ENCODE measurements at places on chromosomes 6 and 20. TPM values are rescaled to one million over a fixed set of nuclear protein-coding genes. Genes with fewer than 3 reads are reported as not detected.

DNA sequence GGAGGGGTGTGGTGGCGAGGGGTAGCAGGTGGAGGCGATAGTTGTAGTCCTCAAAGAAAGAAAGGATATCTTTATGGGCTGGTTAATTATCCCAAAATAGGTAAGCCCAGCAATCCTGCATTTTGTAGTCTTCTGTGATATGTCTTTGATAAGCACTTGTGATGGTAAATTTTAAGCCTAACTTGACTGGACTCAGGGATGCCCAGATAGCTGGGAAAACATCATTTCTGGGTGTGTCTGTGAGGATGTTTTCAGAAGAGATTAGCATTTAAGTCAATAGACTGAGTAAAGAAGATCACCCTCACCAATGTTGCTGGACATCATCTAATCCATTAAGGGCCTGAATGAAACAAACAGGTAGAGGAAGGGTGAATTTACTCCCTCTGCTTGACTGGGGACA is 124.8 kb upstream of the RIPOR2 start:
- H3K27me3 ChIP-seq, result no peaks in the 10 kb centered on the region
- H3K4me3 ChIP-seq, result no peak overlapping the region
- no peak overlapping the region for H3K27ac ChIP-seq
- H3K4me1 ChIP-seq, result no peaks in the 10 kb centered on the region

DNAJC5 gene
- total RNA-seq, result 60.7 TPM

FAXC gene
- total RNA-seq, result 2.2 TPM

DNA sequence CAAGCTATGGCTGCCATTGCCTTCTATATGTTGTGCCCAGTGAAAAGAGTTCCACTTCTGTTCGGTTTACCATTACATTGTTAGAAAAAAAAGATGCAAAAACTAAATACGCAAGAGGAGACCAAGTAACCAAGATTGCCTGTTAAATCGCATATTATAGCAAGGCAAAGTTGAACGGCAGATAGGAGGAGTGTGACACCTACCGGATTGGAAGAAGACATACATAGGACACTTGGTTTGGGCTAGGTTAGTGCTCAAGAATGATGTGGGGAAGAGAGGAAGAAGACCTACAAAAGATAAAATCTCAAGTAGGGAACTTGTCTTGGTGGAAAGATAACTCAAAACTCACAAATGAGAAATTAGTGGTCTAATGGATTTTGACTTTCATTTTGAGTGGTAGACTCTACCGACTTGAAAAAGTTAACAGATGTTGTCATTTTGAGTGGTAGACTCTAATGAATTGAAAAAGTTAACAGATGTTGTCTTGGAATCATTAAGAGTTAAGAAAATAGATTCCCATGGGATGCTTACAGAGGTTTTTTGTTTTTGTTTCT is 95.5 kb downstream of the F13A1 start:
- no peaks in the 10 kb centered on the region for H3K4me1 ChIP-seq
- DNase-seq, result no peak
- no peaks in the 10 kb centered on the region for H3K36me3 ChIP-seq

DNA sequence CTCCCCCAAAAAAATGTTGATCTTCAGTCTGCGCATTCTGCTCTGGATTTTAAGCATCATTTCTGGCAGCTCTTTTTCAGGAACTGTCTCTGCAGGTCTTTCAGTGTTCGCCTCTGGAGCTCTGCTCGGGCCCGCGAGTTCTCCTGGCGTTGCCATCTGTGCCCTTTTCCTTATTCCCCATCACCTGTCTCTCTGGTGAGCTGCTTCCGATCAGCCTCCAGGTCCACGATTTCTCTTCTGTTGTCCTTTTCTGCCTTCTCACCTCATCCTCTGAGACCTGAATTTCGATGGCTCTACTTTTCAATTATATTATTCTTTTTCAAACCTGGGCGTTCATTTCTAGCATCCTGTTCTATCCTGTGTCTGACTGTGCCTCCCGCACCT is 590 bp upstream of the MAP1LC3A start:
- H3K27me3 ChIP-seq, result no peaks in the 10 kb centered on the region
- H3K4me3 ChIP-seq, result peak overlapping the region; percentile 85
- DNase-seq, result no peak

DNA sequence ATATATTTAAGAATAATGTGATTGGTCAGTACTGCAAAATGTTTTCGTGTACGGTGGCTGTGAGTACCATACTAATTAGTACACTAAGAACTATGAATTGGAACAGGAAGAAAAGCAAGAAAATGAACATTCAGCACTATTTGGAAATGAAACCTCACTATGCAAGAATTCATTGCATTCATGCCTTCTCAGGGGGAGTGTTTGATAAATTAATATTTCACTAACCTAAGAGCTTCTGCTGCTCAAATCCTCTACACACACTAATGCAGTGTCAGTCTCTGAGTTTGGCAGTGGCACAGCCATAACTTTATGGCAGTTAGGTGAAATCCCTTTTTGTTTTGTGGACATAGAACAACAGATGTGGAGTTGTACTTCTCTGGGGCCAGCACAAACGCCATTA is 60.1 kb downstream of the SLC16A10 start:
- H3K4me3 ChIP-seq, result no peak overlapping the region
- no peaks in the 10 kb centered on the region for H3K4me1 ChIP-seq
- no peak overlapping the region for H3K27ac ChIP-seq
- DNase-seq, result no peak

DEFB113 gene
- not detected for total RNA-seq
